ENCODE measurements at places on chromosomes 11 and 22.

DNA sequence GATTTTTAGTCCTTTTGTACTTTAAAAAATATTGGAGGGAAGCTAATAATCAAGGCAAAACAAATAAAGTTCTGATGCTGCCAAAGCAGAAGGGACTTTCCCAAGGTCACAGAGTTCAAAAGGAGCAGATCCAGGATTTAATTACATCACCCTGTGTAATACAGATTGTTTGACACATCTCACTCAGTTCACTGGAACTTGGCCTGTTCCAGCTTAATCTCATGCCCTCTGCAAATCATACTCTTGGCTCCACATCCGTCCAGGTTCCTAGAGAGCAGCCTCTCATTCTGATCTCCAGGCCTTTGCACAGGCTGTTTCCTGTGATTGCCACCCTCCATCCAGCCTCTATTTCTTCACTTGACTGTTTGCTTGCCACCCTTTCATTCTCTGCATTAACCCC, 151.7 kb downstream of the SPON1 start:
- DNase-seq, result no peak

DNA sequence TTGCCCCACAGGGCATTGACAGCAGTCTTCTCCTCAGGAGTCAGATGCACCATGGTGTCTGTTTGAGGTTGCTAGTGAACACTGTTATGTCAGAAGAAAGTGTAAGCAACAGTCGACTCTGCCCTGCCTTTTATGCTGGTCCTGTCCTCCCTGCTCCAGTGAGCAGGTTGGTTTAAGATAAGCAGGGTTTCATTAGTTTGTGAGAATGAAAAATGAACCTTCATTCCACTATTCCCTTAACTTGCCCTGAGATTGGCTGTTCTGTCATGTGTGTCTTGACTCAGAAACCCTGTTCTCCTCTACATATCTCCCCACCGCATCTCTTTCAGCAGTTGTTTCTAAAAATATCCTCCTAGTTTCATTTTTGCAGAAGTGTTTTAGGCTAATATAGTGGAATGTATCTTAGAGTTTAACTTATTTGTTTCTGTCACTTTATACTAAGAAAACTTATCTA, at the start of gene HBD:
TSS of gene HBD (minus strand) at position 103 of the 454 bp plus-strand sequence. CDS start at position 53, 50 bp downstream.
- no peak for DNase-seq

GRCh38 chr22:19483481-19484244, 3.9 kb downstream of the CDC45 start:
- no peak for DNase-seq

- DNase-seq, result no peak
Measured at GRCh38 chr11:115503886-115504275, 334 bp downstream of the CADM1 start.

GRCh38 chr11:81655351-81655750, 1078.3 kb downstream of the FAM181B start:
- DNase-seq, result no peak

DNA sequence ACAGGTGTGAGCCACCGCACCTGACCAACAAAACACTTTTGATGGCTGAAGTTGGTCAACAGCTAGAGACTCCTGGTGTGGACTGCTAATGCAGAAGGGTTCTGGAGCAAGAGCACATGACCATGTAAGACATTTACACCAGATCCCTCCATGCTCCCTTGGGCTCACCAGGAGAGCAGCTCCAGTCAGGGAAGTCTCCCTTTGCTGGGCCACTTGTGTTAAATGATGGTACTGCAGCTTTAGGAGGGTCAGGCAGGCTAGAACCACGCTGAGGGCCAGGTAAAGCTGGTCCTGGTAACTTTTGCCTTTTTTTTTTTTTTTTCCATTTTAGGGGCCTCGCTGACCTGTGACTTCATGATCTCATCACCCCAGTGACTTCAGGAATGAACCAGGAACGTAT, 146.4 kb downstream of the FBXO7 start:
- DNase-seq, result no peak

DNA sequence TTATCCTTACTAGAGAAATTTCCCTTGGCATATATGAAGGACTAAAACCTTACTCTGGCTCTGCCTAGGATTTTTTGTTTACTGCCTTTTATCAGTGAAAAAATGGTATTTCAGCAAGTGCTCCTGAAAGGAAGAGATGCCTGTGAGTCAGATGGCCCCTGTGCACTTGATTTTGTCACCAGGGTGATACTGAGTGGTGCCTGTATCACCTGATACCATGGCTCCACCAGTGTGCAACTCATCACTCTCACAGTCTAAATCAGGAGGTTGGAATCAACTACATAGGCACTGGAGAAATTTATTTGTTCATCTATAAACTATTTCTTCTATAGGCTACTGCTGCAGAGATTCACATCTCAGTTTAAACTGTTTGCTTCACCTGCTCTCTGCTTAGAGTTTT, 43.2 kb downstream of the F2 start:
- no peak for DNase-seq

DNA sequence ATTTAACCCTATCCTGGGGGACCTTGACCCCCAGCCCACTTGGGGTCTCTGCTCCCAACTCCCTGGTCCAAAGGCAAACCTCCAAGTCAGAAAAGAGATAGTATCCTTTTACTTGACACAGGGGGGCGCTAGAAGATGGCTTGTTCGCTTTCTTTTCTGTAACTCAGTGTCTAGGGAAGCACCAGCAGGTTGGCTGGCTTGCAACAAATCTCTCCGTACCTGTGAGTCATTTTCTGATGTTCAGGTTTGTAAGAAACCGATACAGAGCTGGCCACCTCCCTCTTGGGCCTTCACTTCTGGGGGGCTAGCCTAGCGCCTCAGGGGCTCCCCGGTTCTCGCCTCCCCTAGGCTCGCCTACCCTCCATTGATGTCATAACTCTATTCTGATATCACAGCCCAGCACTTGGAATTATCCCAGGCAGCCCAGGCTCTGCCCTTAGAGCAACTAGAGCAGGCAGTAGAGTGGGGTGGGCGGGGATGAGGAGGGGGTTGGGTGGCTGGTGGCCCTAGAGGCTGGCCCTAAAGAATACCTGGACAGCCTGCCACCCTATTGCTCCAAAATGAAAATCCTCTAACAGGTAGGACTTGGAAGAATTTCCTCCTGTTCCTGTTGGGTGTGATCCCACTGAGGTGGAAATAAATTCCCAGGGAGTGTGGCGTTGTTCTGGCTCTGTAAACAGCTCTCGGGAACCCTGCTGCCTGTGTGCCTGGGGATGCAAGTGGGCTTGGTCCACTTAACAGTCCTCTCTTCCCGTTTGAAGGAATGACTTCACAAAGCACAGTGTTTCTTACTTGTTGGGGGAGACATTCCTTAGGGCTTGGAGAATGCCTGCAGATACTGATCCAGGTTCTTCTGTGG, 69.4 kb downstream of the OSBP2 start:
- DNase-seq, result no peak

DNA sequence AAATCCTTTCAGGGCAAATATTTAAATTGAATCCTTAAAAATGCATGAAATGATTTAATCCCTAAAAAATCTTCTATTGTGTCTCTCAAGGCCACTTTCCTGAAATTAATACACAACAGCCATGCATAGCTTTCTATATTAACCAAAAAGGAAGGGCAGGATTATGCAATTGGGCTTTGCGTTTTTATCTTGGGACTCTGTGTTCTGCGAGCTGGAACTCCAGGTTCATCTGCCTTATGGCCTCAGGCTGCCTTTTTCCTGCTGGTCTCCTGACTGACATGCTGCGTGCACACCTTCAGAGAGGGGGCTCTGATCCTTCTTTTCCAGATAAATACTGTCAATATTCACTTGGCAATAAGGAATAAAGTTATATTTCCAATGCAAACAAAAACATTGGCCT, 141.7 kb upstream of the GRIA4 start:
- DNase-seq, result no peak

GRCh38 chr11:112216561-112217105, 9.6 kb upstream of the PTS start:
- no peak for DNase-seq

DNA sequence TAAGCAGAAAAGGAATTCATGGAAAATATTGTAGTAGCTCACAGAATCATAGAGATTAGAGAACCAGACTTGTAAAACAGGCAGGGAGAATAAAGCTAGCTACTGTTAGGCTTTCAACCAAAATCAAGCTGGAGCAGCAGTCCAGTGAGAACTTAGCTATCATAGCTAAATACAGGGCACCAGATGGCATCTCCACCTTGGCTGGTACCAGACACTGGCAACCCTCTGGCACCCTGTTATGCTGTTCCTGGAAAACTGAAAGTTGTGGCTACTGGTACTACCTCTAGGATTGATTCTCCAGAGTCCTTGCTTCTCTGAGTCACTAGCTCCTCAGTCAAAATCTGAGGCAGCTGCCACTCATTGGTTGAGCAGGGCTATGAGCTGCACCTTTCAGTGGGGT, 6.0 kb upstream of the DRD2 start:
- DNase-seq, result no peak

DNA sequence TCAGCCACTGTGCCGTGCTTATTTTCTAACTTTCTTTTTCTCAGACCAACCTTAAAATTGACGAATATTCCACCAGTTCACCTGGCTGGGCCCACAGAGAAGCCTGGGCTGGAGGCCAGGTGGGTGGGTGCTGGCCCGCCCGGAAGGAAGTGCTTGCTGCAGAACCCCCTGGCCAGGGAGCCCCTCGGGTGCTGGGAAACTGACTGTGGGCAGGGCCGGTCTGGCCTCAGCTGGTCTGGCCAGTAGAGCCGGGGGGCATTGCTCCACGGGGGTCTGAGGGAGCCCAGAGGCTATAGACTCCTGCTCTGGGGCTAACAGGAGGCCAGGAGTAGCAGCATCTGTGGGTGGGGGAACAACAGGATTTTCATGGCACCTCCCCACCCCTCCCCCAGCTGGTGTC, 6.8 kb upstream of the CHID1 start:
- DNase-seq, result no peak

DNA sequence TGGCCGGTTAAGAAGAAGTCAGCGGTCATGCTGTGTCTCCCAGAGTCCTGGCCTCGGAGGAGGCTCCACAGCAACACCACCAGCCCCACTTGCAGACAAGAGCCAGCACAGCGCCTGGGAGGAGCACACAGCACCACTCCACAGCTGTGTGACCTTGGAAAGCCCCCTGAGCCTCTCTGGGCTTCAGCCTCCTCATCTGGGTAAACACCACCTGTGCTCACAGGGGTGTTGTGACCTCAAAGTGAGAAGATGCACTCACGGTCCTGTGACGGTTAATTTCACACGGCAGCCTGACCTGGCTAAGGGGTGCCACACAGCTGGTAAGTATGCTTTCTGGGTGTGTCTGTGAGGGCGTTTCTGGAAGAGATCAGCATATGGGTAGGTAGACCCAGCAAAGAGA, 54.7 kb downstream of the PHF21B start:
- DNase-seq, result no peak

DNA sequence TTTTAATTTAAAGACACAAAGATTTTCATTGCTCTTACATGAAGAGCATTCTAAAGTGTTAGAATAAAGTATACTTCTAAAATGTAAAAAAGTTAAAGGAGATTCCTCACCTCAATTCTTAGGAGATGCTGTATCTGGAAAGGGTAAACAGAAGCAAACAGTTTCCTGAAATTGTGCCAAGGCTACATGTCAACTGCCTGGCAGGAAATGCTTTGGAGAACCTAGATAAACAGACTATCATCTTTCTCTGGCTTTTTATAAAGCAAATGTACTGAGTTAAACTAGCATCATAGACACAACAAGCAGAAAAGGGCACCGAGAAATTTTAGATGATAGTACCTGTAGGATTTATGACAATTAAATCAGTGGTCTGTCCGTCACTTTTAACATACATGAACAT, 24.7 kb upstream of the AKIP1 start:
- DNase-seq, result no peak

GRCh38 chr11:80034801-80035200, 594.0 kb upstream of the TENM4 start:
- DNase-seq, result no peak

GRCh38 chr22:41891407-41891806, 23.5 kb downstream of the SHISA8 start:
- no peak for DNase-seq
